ENCODE measurements at places on chromosomes 2 and 18.

DNA sequence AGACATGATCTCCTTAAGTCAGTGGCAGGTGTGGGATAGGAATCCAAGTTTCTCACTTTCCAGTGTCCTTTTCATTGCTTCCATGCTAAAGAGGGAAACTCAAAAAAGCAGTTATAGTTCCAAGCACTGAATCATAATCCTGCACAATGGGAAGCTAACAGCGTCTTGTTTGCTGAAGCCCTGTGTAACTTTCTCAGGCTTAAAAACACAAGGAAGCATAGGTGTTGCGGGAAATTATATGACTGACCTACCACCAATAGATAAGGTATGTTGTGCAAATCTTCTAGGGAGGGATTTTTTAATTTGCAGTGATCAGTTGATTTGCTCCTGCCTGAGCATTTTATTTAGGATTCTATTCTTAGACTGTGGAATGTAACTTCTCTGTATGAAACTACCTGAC is 250.9 kb downstream of the MYO3B start:
- DNase-seq: no peak

- no peak for DNase-seq
These were observed 102.1 kb downstream of the SMAD7 start for GRCh38 chr18:48848641-48849143.

DNA sequence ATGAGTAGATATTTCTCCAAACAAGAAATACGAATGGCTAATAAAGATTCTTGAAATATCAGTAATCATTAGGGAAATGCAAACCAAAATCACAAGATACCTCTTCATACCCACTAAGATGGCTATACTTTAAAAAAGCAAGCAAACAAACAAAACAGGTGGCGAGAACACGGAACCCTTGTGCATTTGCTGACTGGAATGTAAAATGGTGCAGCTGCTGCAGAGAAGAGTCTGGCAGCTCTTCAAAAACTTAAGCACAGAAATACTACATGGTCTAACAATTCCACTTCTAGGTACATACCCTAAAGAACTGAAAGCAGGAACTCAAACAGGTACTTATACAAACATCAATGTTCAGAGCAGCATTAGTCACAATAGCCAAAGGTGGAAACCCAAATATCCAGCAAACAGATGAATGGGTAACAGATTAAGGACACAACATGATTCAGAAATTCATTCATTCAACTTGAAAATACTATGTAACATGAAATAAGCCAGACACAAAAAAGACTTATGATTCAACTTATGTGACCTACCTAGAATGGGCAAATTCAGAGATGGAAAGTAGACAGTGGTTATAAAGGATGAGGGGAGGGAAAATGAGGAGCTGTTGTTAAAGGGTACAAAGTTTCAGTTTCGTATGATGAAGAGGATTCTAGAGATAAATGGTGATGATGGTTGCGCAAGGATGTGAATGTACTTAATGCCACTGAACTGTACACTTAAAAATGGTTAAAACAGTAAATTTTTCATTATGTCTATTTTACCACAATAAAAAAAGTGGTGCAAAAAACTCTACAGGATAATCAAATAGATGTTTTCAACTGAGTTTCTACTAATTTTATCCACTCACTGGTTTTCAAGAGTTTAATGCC is 26.9 kb upstream of the GPR75 start:
- no peak for DNase-seq

GRCh38 chr2:237645261-237645660 is 17.9 kb downstream of the LRRFIP1 start:
- DNase-seq: no peak

DNA sequence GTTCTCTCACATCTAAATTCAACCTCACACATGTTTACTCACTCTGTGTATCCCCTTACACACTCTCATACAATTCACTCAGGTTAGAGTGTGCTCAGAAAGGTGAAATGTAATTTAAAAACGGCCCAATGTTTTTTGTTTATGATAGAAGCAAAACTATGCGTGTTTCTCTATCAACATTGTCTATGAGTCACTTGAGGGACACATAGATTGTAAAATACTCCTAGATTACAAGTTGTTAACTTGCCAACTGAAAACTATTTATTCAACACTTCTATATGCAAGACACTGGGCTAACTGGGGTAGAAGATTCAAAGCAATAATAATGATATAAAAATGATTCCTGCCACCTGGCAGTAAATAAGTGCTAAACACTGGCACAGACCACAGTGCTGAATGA is 24.6 kb downstream of the CCDC195 start:
- DNase-seq: no peak

DNA sequence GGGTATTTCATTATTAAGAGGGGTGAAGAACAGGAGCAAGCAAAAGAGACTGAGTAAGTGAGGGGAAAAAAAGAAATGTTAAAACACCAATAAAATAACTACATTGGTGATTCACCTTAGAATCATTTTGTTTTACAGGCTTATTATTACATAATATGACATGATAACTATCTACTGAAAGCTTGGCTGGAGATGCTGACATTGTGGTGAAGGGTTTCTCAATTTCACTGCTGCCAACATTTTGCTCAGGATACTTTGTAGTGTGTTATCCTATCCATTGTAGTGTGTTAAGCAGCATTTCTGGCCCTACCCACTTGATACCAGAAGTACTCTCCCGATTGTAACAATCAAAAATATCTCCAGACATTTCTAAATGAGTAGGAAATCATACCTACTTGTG is 1564.6 kb upstream of the NXPH2 start:
- no peak for DNase-seq

DNA sequence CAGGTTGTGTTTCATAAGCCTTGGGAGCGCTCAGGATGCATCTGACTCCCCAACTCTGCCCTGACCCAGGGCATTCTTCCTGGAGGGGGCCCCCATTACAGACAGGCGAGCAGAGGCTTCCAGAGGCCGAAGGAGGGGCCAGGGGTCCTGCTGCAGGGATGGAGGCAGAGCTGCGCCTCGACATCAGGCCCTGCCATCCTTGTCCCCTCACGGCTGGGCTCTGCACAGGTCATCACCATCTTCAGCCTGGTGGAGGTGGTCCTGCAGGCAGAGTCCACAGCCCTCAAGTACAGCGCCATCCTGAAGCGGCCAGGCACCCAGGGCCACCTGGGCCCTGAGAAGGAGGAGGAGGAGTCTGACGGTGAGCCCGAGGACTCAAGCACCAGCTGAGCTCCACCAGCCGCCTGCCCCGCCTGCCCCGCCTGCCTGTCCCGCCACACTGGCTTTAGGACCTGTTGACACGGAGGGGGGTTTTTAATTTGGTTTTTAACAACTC is 42.3 kb upstream of the ALPP start:
- no peak for DNase-seq

DNA sequence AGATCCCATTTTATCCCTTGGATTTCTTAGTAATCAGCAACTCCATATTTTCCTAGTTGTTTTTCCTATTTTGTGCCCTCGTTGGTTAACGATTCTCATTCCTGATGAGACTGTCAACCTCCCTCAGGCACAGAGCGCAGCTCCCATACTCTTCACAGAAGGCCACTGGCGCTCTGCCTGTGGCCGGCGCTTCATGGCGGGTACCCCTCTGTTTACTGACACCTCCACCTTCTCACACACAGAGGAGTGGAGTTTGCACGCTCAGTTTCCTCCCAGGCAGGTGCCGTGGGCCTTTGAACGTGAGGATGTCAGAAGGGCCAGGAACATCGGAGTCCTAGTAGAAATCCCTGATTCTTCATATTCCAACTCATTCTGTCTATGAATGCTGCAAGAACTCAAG is 139.0 kb downstream of the MBP start:
- no peak for DNase-seq

- DNase-seq: no peak
These were observed 277.6 kb downstream of the ZEB2 start for GRCh38 chr2:144242311-144242710.

DNA sequence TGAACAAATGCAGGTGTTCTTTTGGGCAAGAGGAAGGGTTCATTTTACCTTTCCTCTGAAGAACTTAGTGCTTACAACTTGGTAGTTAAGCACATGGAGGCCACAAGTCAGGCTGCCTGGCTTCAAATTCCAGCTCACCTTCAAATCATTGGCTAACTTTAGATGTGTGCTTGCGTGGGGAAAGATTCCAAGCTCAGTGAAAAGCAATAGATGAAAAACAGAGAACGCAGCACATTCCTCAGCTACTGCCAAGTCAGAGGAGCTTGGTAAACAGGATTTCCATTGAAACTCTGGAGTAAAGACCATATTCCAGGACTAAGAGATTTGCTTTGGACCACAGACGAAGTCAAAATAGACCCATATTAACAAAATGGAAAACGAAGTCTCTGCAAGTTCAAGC is 96.3 kb upstream of the ASB18 start:
- DNase-seq: no peak

DNA sequence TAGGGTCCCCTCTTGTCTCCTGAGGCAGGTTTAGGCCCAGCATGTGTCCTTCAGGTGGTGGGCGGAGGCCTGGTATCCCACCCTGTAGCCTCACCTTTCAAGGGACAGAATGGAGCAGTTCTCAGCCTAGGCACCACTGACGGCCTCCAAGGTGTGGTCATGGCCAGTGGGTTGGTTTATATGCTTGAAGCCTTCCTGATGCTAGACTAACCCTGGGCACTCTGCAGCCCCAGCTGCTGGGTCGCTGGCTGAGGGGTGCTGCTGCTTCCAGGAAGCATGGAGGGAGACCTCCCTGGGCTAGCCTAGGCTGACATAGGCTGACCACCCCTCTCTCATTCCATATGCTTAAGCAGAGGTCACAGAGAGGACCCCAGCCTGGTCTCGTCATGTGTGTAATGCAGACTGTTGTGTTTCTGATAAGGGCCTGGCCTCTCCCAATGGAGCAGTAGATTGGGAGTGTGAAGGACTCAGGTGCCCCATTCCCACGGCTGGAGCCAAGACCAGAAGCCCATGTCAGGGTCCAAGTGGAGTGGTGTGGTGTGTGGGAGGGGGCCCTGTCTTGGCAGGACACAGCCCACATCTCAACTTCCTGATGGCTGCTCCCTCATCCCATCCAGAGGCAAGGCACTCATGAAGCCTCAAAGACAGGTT is 206.6 kb downstream of the DYSF start:
- DNase-seq: no peak

DNA sequence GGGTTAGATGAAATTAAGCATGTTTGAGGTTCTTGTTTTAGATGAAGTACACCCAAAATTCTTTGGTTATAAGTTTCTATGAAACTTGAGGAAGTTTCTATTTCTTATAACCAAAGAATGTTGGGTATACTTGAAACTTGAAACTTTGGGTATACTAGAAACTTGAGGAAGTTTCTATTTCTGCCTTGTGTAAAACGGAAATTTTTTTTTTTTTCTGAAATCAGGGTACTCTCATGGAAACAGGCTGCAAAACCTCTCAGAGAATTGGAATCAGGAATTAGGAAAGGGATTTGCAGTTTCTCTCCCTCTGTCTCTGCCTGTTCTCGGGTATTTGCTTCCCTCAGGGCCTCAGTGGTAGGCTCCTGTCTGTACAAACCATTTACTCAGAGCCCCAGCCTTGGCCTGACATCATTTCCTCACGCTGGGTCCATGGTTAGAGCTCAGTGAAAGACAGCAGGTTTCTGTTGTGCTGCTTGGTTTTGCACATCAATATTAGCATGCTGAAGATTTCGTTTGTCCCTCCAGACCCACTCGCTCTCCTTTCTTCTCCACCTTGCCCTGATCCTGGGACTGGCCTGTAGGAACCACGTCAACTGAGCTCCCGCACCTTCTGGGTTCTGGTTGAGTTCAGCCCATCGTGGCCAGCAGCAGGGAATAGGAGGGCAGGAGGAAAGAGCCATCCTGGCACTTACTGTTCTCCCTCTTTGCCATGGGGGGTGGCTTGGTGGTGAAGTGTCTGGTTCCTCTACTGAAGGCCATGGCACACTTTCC is 106.4 kb downstream of the POLR1A start:
- peak; percentile 12 for DNase-seq

- DNase-seq: no peak
These were observed 47.8 kb upstream of the TEX51 start for GRCh38 chr2:126850940-126851339.

DNA sequence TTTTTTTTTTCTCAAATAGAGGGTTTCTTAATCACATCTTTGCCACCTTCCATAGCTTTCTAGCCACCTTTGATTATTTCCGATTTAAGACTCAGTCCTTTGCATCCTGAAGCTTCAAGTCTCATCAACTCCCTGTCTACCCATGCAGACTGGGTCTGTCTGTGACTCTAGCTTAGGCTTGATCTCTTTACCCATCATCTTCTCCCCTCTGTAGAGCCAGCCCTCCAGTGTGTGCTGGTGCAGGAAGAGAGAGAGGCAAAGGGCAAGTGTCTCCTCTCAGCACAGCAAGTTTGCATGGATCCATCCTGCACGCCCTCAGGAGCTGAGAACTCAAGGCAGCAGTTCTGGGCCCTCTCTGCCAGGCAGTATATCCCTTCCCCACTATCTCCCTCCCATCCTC is 70.4 kb downstream of the HNRNPLL start:
- DNase-seq: no peak

GRCh38 chr2:227827143-227827542 is 13.5 kb downstream of the CCL20 start:
- no peak for DNase-seq

- no peak for DNase-seq
These were observed 47.5 kb upstream of the ZNF397 start for GRCh38 chr18:35193316-35193715.

GRCh38 chr2:142688856-142689605 is 188.4 kb upstream of the KYNU start:
- no peak for DNase-seq

DNA sequence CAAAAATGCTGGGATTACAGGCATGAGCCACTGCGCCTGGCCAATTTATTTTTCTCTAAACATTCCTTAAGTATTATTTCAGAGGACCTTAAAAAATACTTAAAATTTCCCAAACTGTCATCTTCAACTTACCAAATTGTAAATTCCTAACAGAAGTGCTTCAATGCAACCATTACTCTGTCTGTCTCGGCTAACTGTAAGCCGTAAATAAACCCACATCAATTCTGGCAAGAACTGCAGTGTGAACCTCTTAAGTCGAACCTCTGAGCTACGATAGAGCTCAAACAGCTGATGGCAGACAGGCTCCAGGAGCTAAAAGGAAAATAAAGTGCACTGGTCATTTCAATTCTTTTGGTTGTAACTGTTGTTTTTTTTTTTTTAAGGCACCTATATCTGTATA is 53.4 kb upstream of the ORC2 start:
- no peak for DNase-seq

Measured in stimulated activated CD8-positive, alpha-beta memory T cell treated with anti-CD3 and anti-CD28 coated beads, Interleukin-7, amount 100 ng/mL, for 4 hours (primary cell).